ENCODE measurements at places on chromosomes 3 and 15. TPM values are rescaled to one million over a fixed set of nuclear protein-coding genes. Genes with fewer than 3 reads are reported as not detected.

C3orf70 gene
- total RNA-seq, result 0.22 TPM

CPNE9 gene
- not detected for total RNA-seq

SYNPR gene
- not detected for total RNA-seq

AGBL1 gene
- not detected for total RNA-seq

WDR93 gene
- total RNA-seq, result not detected

TJP1 gene
- 84.9 TPM for total RNA-seq

MUSTN1 gene
- total RNA-seq, result not detected

PLXNA1 gene
- 98.0 TPM for total RNA-seq

ERC2 gene
- not detected for total RNA-seq

MME gene
- total RNA-seq, result 354 TPM

ABHD17C gene
- total RNA-seq, result 9.0 TPM

PRSS50 gene
- not detected for total RNA-seq

ADAM10 gene
- total RNA-seq, result 271 TPM

NUP210 gene
- not detected for total RNA-seq

ZBBX gene
- total RNA-seq, result not detected

SLC28A2 gene
- total RNA-seq, result not detected

ILDR1 gene
- not detected for total RNA-seq

RYR3 gene
- total RNA-seq, result under 0.01 TPM
